ENCODE measurements at places on chromosomes 11 and 22.

DNA sequence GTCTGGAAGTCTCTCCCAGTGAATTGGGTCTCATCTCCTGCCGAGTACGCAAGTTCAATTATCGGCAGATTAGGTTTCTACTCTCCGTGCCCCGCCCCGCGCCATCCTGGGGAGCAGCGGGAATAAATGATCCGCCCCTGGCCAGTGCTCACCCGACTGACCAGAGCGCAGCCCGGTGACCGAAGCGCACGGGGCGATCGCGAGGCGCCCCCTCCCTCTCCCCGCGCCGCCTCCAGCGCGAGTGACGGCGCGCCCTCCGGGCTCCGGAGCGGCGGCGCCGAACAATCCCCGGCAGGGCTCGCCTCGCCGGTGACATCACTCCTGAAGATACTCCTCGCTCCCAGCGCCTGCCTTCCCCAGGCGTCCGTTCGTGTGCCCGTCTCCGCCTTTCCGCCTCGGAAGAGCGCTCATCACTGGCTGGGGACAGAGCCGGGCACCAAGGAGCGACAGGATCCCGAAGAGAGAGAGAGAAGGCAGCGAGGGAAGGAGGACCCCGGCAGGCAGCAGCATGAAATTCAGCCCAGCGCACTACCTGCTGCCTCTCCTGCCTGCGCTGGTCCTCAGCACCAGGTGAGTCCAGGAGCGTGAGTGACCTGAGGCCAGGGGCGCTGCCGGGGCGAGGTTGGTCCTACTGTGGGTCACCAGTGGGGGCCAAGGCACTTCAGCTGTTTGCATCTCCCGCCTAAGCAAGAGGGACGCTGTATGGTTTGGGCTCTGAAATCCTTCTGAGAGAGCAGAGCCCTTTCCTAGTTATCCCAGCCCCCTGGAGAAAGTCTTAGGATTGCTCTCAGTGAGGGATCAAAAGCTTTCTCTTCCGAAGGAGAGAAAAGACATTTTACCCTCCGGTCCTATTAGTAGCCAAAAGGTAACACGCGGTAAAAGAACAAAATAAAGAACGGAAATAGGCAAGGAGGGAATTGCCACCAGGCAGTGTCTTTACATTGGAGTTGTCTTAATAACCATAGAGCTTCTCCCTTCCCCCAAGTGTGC, at the start of gene LUZP2:
Gene LUZP2 (plus strand): TSS at position 318 of the 990 bp plus-strand sequence.
- DNase-seq, result no peak

DNA sequence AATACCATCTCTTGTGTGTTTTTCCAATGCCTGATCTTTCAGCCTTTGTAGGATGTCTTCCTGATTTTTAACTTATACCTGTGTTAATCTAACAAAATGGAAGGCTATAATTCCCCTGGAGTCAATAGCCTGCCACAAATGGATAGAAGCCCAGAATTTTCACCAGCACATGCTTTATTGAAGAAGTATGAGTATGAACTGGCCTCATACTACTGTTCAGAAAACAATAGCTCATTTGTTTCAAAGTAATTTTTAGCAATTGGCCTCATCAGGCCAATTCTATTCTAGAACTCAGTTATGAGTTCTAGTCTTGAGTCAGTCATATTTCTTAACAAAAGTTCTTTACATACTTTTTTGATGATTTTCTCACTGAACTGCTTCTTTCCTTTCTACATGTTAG, 40.6 kb upstream of the SLC37A2 start:
- no peak for DNase-seq

GRCh38 chr11:897253-898142, 13.1 kb downstream of the CHID1 start:
- no peak for DNase-seq

- no peak for DNase-seq
These were observed 16.5 kb downstream of the ARRB1 start for GRCh38 chr11:75334976-75335375.

DNA sequence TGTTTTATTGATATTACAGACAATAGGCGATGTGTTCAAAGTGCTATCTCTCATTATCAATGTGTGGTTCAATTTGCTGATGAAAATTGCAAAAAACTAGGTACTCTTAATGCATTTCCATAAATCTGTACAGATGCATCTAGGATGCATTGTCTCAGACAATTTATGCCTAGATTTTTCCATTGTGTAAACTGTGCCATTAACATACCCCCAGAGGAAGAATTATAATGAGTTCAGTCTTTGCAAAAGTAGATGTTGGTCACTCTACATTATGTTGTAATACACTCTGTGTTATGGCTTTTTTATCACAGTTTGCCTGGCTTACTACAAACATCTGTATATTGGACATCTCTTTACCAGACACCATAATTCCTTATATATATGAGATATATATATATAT, 62.5 kb downstream of the EHF start:
- no peak for DNase-seq

DNA sequence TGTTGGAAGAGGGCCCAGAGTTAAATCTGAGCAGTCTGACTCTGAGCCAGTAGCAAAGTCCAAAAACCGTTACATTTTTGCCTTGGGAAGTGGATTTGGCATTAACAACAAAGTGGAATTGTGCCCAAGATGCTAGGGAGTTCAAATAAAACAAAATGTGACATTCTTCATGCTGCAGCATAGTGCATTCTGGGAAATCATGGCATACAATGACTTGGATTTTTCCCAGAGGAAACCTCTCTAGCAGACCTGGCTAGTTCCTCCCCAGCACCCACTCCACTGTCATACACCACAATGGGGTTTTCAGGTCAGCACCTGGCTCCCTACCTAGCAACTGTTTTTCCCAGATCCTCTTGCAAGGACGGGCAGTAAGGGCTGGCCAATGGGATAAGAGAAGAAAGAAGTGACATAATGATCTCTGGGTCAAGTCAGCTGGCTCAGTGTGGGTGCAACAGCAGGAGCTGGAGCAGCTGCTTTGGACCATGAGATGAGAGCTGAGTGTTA, 24.8 kb upstream of the CYB5R3 start:
- no peak for DNase-seq

DNA sequence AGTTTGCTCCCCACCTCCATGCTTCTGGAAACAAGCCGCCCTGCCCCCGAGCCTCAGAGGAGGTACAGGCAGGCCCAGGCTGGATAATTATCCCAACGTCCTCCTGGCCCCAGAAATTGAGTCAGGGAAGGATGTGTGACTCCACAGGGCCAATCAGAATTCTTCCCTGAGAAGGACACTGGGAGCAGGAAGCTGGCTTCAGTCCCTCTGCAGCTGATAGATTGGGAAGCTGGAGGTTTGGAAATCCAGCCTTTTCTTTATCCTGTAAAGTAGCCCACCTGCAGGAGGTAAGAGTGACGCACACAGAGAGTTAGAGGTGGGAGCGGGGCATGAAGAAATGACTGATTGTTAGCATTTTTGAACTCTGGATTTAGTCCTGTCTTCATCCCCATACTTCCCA, 97.5 kb upstream of the CD82 start:
- DNase-seq, result no peak

- no peak for DNase-seq
These were observed 22.3 kb downstream of the SMCO4 start for GRCh38 chr11:93520726-93521509.

- DNase-seq, result no peak
These were observed 204.2 kb downstream of the AASDHPPT start for GRCh38 chr11:106281455-106282173.

DNA sequence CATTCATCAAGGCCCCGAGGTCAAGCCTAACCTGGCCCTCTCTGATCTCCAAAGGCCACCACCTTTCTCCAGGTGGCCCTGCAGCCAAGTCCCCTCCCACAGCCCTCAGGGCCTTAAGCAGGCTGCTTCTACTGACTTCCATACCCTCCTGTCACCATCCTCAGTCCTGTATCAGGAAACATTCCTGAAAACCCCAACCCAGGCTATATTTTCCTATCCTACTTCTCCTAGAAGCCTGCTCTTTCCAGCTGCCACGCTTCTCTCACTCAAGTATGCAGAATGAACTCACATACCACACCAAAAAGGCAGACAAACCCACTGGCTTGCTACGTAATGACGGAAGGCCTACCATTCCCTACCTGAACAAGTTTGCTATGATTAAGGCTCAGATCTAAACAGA, 23.6 kb downstream of the MORC2 start:
- DNase-seq, result no peak

DNA sequence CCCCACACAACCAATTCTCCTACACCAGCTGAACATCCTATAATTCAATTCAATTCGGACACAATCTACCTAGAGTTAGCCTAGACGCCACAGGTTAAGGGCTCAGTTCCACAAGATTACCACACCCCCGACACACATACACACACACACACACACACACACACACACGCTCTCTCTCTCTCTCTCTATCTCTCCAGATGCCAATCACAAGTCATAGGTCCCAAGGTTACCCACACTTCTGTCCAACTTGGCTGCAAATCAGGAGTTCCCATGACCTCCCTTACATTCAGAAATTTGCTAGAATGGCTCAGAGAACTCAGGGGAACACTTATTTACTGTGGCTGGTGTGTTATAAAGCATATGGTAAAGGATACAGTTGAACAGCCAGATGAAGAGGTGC, 204.0 kb downstream of the DBX1 start:
- no peak for DNase-seq

DNA sequence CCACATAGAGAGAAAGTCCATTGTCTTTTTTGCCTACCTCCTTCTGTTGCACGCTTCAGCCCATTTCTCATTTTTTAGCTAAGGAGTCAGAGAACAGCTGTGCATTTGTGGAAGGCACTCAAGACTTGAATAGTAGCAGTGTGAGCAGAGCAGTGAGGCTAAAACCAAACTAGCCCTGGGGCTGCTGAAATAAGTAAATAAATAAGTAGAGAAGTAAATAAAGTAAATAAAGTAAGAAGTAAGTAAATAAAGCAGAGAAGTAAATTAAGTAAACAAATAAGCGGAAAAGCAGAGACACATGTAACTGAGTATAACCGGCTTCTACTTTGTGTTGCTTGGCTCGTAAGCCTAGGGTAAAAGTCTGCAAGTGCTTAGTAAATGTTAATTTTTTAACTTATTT, 2.4 kb upstream of the OR52L1 start:
- no peak for DNase-seq

GRCh38 chr11:3087821-3088800, 30.9 kb upstream of the CARS1 start:
- DNase-seq, result peak; percentile 11

- no peak for DNase-seq
These were observed 236.2 kb downstream of the C11orf87 start for GRCh38 chr11:109658190-109658589.

GRCh38 chr11:122769126-122769780, 69.0 kb upstream of the CRTAM start:
- DNase-seq, result no peak

DNA sequence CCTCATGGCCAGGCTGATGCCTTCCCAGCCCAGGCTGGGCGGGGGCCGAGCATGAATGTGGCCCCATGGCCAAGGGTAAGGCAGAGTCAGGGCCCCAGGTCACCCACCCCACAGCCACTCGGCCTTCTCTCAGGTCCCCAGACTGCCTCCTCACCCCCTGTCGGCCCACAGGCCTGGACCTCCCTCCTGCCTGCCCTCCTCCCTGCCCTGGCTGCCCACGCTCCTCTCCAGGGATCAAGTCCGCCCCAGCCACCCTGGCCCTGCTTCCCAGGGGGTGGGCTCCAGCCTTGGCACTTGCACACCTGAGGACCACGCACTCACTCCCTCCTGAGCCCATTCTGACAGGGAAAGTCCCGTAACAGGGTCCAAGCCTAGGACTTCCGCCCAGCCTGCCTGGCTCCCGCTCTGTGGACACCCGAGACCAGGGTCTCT, 37.8 kb upstream of the TH start:
- DNase-seq, result no peak

- peak; percentile 43 for DNase-seq
These were observed at the start of gene BCR for GRCh38 chr22:23180301-23180892. Gene BCR, plus strand, starts transcription at chr22:23180509. Its CDS starts 452 bp downstream, at chr22:23180961.

GRCh38 chr11:77075425-77075905, 8.7 kb downstream of the CAPN5 start:
- DNase-seq, result no peak

- DNase-seq, result peak; percentile 31
These were observed at the start of gene VEGFB for GRCh38 chr11:64233913-64234586. Gene VEGFB, plus strand, starts transcription at chr11:64234584. Its CDS starts 250 bp downstream, at chr11:64234834.

- no peak for DNase-seq
These were observed 81.8 kb downstream of the ETS1 start for GRCh38 chr11:128505449-128506065.

DNA sequence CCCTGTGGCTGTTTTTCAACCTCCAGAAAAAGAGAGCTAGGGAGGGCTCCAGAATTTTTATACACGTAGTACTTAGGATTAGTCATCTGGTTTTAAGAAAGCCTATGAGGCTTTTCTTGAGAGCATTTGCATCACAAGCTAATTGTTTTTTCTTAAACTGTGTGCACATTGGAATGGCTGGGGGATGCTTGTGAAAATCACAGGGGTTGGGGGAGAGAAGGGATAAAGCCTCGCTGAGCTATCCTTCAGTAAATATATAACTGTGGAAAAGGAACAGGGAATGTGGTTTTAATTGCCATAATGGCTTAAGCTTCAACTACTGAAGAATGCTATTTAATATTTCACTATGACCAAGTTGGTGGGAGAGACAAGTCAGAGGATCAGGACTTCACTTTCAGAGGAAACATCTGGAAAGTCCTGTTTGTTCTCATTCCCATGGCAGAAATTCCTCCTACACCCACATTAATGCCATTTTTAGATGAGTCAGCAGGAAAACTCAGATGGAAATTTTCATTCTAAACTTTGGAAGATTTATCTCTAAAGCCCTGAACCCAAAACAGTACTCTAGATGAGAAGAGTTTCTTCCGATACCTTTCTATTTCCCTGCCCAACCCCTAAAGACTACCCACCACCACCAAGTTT, 591.3 kb downstream of the LRRC4C start:
- DNase-seq, result no peak

- DNase-seq, result no peak
These were observed 12.9 kb downstream of the STARD10 start for GRCh38 chr11:72781063-72781312.

Data from Kasumi-1 (cell line).